ENCODE measurements at places on chromosomes 11 and 22. TPM values are rescaled to one million over a fixed set of nuclear protein-coding genes. Genes with fewer than 3 reads are reported as not detected.

Gene CCDC83
- not detected for total RNA-seq

Gene OR5A1
- total RNA-seq, result not detected

Gene OR52N4
- not detected for total RNA-seq

Gene APOBEC3A
- 0.41 TPM for total RNA-seq

Gene NFAM1
- total RNA-seq, result 1.2 TPM

Gene MMP27
- total RNA-seq, result not detected

Gene ELFN2
- not detected for total RNA-seq

Measured in left ventricle myocardium inferior (tissue), 1 donor.